Activated CD8-positive, alpha-beta T cell treated with anti-CD3 and anti-CD28 coated beads for 36 hours (primary cell): ENCODE measurements at places on chromosomes 2 and 18.

DNA sequence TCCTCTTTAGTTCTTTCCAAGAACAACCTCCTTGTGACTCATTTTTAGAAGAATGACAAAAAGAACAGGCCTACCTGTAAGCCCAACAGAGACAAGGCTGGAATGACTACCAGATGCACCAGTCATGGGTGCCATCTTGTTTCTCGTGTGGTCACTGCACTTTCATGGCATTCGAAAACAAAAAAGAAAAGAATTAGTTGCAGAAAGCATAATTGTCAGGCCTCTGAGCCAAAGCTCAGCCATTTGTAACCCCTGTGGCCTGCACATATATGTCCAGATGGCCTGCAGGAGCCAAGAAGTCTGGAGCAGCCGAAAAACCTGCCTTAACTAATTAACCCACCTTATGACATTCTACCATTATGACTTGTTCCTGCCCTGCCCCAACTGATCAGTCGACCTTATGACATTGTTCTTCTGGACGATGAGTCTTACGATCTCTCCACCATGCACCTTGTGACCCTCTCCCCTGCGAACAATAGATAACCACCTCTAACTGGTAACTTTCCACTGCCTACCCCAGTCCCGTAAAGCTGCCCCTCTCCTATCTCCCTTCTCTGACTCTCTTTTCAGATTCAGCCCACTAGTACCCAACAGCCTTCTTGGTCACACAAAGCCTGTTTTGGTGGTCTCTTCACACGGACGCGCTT lies 13.9 kb upstream of the BUB1 start:
- H3K27me3 ChIP-seq = peaks cover 19% of the 10 kb centered on the region
- no peak for DNase-seq
- H3K4me3 ChIP-seq = no peak overlapping the region
- H3K4me1 ChIP-seq = peaks cover 8% of the 10 kb centered on the region
- no peaks in the 10 kb centered on the region for H3K36me3 ChIP-seq
- H3K27ac ChIP-seq = no peak overlapping the region

DNA sequence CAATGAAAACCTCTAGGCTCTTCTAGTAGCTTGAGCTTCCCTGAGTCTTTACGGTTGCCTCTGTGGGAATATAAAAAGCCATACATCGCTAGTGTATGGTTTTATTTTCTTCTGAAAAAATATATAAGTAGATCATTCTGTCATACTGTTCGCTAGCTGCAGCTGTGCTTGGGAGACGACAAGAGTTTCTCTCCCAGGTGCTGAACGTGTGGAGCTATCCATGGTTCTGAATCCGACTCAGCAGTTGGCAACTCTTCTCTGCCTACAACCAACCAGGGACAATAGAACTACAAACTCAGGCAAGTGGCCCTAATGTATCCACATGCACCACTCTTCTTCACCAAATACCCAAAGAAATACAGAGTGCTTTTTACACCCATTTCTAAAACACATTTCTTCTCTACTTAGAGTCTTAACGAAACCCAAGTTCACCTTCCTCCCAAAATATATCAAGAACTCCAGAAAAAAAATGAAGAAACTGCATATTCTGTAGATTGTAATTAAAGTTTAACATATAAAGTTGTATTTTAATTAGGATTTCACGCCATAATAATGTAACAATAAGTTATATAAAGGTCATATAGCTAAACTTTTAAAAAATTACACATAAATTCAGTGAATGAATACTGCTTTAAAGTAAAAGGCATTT lies 2.2 kb upstream of the KCNH7 start:
- H3K27ac ChIP-seq = no peak overlapping the region
- peaks cover 15% of the 10 kb centered on the region for H3K27me3 ChIP-seq
- DNase-seq = peak; percentile 52
- H3K4me3 ChIP-seq = no peak overlapping the region

DNA sequence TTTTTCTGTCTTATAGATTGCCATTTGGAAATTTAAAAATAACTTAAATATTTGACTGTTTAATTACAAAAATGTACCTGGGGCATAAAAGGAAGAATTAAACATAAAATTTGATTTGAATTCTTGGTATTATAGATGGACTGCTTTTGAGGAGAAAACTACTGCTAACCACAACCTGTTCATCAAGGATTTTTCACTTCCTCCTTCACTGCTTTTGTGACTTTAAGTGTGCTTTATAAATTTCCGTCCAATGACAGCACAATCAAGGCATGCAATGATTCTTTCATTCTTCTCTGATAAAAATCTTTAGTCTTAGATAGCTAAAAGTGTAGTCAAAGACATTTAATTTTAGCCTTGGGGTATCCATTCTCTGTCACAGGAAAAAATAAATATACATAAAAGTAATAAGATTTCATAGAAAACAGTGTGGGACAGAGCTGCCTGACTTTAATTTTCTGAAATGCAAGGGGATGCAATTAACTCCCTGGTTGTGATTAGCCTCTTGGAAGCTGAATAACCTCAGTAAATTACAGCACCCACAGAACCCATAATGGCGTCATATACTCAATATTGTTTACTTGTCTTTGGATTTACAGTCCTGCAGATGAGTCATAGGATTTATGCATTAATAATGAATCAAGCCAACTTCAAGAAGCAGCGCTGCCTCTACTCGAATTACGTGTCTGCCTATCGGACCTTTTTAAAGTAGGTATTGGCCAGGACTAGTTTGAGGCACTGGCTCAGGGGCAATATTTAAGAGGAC lies 587.9 kb downstream of the NRXN1 start:
- no peak for DNase-seq
- no peaks in the 10 kb centered on the region for H3K4me1 ChIP-seq
- H3K4me3 ChIP-seq = no peak overlapping the region
- no peaks in the 10 kb centered on the region for H3K36me3 ChIP-seq

DNA sequence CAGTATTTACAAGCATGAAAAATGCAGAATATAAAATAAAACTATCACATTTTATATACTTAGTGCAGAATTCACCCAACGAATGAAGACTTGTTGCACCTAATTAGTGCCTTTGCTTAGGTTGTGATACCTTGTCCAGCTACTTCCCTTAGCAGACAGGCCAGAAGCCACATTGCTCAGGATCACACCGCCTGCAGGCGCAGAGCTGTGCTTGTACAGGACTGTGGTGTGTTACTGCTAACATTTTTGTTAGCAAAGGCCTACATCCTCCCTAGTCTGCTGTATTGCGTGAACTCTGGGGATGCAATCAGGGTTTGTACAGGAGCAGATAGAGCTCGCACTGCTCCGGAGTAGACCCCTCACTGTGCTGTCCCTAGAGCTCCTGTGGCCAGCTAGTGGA lies 336.9 kb downstream of the CBLN2 start:
- no peak for DNase-seq
- no peak overlapping the region for H3K27ac ChIP-seq
- H3K4me1 ChIP-seq = no peaks in the 10 kb centered on the region
- no peak overlapping the region for H3K4me3 ChIP-seq
- H3K36me3 ChIP-seq = no peaks in the 10 kb centered on the region

DNA sequence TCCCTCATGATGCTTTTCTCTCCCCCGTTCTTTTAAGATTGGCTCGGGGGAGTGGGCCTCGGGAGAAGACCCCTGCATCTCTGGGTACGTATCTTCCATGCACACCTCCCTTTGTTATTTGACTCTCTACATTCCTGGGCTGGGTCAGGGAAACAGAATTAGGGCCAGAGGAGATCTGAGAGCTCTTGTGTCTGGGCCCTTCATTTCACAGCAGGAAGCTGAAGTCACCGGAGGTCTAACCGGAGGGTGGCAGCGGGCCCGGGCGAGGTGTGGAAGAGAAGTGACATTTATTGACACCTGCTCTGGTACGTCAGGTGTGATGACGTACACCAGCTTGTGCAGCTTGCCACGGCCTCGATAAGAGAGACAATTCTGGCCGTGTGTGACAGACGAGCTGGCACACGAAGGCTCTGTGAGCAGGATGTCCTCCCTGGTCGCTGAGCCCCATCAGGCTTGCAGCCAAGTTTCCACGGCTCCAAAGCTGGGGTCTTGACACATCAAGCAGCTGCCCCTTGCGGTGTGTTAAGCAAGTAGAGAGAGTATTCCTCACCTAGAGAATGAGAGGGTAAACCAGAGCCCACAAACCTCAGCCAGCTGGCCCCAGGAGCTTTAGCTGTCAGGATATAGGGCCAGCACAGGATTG lies 30.4 kb downstream of the TOGARAM2 start:
- H3K4me1 ChIP-seq = peaks cover 80% of the 10 kb centered on the region
- H3K27ac ChIP-seq = peak overlapping the region; percentile 97
- DNase-seq = peak; percentile 91
- H3K27me3 ChIP-seq = no peaks in the 10 kb centered on the region
- peak overlapping the region; percentile 26 for H3K4me3 ChIP-seq

GRCh38 chr2:172629586-172629985 lies 73.7 kb downstream of the PDK1 start:
- no peak overlapping the region for H3K27ac ChIP-seq
- no peaks in the 10 kb centered on the region for H3K4me1 ChIP-seq
- no peak overlapping the region for H3K4me3 ChIP-seq
